Cardiac muscle cell (in vitro differentiated cells and primary cell): ENCODE measurements at places on chromosomes 7 and 10. TPM values are rescaled to one million over a fixed set of nuclear protein-coding genes. Genes with fewer than 3 reads are reported as not detected.

DNA sequence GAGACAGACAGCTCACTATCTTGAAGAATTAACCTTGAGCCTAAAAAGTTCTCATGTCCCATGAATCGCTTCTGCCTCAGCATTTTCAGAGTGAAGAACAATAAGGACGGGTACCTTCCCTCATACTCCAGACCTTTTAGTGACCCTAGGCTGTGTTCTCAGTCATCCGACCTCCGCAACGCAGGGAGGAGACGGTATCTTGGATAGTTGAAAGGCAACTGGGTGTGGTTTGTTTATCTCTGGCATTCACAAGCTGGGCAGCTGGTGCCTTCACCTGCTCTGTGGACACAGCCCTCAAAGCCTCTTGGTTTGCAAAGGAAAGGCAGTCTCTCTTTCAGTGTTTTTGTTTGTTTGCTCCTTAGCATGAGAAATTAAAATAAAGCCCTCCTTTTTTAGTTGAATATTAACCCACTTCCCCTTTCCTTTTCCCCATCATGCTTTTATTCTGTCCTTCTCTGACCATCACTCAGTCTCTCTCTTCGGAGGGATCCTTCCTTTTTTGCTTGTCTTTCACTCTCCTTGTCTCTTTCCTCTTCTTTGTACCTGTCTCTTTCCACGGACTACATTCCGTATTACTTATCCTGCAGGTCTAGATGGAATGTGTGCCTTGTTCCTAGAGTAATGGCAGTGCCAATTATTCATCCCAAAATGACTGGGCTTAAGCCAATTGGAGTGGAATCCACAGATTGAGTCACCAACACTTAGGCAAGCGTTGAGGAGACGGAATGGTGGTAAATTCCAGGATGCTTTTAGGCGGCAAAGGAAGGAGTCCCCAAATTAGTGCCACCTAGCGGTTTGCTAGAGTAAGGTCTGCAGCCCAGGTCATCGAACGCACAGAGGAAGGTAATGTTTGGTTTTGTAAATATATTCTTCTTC, 45.8 kb downstream of the PRR15 start:
- no peak overlapping the region for H3K27ac ChIP-seq
- peak; percentile 30 for DNase-seq
- H3K4me3 ChIP-seq, result no peak overlapping the region
- H3K27me3 ChIP-seq, result no peaks in the 10 kb centered on the region
- peaks cover 51% of the 10 kb centered on the region for H3K4me1 ChIP-seq

DNA sequence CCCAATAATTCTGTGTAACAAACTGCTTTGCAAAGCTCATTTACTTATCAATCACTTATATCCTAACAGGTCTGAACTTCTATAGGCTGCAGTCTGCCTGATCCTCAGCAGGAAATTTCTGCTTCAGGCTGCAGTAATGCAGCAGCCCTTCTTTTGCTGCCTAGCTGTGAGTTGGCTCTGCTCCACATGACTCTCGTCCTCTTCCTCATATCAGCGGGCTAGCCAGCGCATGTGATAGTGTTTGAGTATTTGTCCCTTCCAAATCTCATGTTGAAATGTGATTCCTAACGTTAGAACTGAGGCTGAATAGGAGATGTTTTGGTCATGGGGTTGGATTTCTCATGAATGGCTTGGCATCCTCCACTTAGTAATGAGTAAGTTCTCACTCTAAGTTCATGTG, 387.8 kb downstream of the SEMA3D start:
- no peak overlapping the region for H3K4me3 ChIP-seq
- H3K4me1 ChIP-seq, result no peaks in the 10 kb centered on the region
- no peaks in the 10 kb centered on the region for H3K27me3 ChIP-seq
- DNase-seq, result no peak
- H3K36me3 ChIP-seq, result no peaks in the 10 kb centered on the region
- H3K27ac ChIP-seq, result no peak overlapping the region

ACSM6 gene
- total RNA-seq, result not detected in 2 replicates

ECHDC3 gene
- total RNA-seq, result 17.8 and 32.0 TPM in 2 replicates

TAS2R4 gene
- total RNA-seq, result 0.39 and 2.5 TPM in 2 replicates
